ENCODE measurements at places on chromosomes 1 and 21.

DNA sequence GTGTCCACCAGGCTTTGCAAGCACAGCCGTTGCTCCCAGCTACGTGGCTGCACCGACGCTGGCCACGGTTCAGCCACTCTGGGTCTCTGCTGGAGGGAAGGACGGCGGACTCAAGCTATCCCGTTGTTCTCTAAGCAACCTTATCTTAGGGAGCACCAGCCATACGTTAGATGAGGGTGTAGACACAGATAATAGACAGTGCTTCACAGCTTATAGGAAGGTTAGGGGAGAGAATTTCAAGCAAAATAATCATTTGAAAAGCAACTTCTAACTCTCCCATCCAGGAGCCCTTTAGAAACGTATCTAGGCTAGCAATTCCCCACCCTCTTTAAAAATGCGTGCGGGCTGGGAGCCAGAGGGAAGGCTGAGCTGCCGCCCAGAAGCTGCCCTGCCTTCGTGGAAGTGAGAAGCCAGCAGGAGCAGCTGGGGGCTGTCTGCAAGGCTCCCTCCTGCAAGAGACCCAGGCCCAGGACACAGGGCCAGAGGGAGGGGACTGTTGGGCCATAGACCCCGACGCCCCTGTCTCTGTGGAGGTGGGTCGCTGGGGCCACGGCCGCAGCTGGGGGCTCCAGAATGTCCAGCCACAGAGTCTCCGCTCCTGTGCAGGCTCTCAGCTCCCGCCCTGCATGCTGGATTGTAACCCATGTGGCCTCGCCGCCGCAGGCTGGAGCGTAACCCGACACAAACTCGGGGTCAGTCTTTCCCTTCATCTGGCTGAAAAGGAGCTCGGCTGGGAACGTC is 31.2 kb upstream of the COL6A2 start:
- DNase-seq = no peak

GRCh38 chr1:50966991-50967390 is 3.1 kb upstream of the CDKN2C start:
- no peak for DNase-seq

DNA sequence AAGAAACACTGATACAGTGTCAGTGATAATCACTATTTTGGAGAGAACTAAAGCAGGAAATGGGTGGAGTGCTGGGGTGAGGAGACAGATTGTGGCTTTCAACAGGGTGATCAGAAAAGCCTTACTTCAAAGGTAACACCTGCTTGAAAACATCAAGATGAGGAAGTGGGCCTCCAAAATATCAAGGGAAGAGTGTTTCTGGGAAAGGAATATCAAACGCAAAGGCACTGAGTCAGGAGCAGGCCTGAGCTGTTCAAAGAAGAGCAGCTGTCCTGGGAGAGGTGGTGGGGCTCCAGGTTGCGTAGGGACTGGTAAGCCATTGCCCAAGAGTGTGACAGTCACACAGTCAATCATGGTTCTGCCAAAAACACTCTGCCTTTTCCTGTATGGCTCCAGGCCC is 47.1 kb upstream of the ATP1A1 start:
- no peak for DNase-seq

DNA sequence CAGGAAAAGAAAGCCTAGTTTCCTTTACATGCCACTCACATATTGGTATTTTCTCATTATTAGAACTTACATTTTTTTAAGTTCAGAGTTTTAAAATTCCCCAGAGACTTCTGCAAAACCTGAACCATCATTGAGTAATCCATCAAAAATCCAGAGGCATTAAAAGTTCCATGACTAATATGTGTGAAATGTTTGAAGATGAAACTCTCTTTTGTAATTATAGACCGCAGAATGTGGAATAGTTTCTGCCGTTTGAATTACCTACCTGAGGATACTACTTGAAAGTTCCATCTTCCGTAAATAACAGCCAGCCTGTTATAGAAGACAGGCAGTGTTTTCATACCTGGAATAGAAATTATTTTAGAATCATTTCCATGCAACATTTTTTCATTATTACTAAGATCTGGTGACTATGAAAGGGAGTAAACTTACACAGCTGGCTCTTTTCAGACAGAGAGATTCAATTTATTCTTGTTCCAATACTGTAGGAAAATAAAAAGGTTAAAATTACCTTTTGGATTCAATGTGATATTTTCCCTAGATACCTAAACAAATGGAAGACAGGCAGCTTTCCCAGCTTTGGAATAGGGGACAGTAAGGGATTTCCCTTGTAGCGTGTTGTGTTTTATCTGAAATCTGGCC is 131.4 kb downstream of the ST6GALNAC5 start:
- DNase-seq = no peak

All from T-helper 2 cell (primary cell).